ENCODE measurements at places on chromosomes 2 and 18.

GRCh38 chr2:36013064-36013463 is 342.5 kb upstream of the CRIM1 start:
- no peak for DNase-seq

DNA sequence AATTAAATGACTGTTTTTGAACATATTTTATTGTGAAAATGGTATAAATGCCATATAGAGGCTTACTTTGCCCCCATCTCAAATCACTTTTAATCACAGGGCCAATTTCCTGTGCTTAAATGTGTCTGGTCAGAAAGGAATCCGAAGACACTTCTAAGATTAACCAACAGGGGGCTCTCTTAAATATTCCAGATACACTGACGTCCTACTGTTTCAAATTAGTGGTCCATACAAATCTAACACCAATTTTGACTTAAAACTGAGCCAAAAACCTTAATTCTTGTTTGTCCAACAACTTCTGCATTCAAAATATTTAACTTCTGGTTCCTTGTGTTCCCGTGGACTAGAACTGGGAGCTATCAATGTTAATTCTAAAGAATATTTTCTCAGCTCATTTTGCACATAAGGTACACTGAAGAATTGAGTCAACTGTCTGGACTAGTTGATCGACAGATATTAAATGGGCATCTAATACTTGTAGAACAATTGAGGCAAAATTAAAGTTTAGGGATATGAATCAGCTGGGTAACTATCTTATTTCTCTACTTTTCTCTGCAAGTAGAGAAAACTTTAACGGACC is 557.5 kb downstream of the ARHGAP15 start:
- no peak for DNase-seq

- no peak for DNase-seq
Observed at GRCh38 chr2:3451926-3452671, 67.2 kb downstream of the ADI1 start.

GRCh38 chr2:62467100-62467474 is 38.9 kb downstream of the TMEM17 start:
- no peak for DNase-seq

- DNase-seq, result no peak
Observed at GRCh38 chr2:226477221-226478108, 322.2 kb downstream of the IRS1 start.

GRCh38 chr2:217980036-217980435 is 22.8 kb downstream of the TNS1 start:
- no peak for DNase-seq

DNA sequence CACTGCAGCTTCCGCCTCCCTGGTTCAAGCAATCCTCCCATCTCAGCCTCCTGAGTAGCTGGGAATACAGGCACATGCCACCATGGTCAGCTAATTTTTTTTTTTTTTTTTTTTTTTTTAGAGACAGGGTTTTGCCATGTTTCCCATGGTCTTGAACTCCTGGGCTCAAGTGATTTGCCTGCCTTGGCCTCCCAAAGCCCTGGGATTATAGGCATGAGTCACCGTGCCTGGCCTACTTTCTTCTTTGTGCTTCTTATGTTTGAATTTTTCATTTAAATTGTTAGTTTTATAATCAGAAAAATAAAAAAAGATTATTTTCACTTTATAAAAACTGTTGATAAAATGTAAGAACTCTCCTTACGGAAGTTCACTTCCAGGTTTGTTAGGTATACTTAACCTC is 101.5 kb upstream of the LPIN2 start:
- no peak for DNase-seq

GRCh38 chr2:53170466-53170865 is 597.1 kb upstream of the CHAC2 start:
- no peak for DNase-seq

DNA sequence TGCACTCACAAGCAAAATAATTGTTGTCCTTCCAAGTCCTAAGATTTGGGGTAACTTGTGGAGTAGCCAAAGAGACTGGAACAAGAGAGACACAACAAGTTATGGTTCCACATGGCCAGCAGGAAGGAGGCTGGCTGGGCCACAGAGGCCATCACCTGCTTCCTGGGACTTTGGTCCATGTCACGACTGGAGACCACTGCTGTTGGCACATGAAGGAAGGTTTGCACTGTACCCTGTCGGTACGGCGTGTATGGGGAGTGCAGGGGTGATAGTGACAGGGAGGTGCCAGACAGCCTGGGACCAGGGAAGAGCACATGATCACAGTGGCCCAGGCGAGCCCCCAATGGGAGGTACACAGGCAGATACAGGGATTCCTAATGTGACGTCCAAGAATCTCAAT is 15.5 kb downstream of the SLC66A2 start:
- no peak for DNase-seq

GRCh38 chr2:117603060-117603459 is 211.4 kb upstream of the DDX18 start:
- DNase-seq, result no peak

GRCh38 chr2:136328207-136328795 is 210.4 kb upstream of the CXCR4 start:
- DNase-seq, result no peak

- DNase-seq, result no peak
Observed at GRCh38 chr18:32425466-32425865, 45.2 kb downstream of the GAREM1 start.

- DNase-seq, result no peak
Observed at GRCh38 chr2:209376686-209377085, 47.2 kb upstream of the MAP2 start.

DNA sequence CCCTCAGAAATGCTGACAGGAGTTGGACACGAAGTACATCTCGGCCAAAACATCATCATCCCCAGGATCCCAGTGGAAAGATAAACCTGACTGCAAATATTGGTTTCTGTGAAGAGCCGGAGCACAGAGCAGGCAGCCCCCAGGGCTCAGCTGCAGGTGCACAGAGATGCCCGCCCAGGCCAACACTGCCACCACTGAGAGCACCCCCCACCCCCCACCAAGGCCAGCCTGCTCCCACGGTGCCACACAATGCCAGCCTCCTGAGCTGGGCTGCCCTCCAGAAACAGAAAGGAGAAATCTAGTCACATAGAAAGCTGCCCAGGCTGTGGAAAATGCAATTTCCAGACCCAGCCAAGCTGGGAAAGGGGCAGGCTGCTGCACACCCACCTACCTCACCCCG is 71.7 kb downstream of the GALNT14 start:
- DNase-seq, result no peak

GRCh38 chr2:216649574-216649973 is 16.4 kb downstream of the IGFBP2 start:
- no peak for DNase-seq

GRCh38 chr2:113098041-113098440 is 29.4 kb upstream of the IL1RN start:
- DNase-seq, result no peak

DNA sequence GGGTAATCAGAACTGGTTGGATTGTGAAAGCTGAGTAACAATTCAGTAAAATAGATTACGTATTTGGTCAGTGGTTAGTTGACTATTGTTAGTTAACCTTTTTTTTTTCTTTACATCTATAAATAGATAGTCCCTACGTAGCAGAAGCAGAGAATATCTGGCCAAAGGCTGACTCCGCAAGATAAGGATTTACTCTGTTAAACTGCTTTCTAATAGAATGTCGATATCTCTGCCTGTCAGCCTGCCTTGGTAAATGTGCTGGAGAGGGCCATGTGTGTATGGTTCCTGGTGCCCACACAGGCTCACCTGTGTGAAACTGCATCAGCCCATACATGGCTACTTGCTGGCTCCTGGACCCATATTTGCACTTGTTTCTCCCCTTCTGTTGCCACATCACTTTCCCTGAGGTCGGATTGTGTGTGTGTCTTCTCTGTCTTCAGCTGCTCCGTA is 94.4 kb downstream of the CRIM1 start:
- DNase-seq, result no peak
